Cardiac muscle cell (in vitro differentiated cells and primary cell): ENCODE measurements at places on chromosomes 3 and 15. TPM values are rescaled to one million over a fixed set of nuclear protein-coding genes. Genes with fewer than 3 reads are reported as not detected.
A peak's percentile ranks its signal among the peaks of the same experiment; 100 is the strongest.

- DNase-seq, result no peak
Observed at GRCh38 chr3:127590282-127590592, 296 bp downstream of the TPRA1 start.

DNA sequence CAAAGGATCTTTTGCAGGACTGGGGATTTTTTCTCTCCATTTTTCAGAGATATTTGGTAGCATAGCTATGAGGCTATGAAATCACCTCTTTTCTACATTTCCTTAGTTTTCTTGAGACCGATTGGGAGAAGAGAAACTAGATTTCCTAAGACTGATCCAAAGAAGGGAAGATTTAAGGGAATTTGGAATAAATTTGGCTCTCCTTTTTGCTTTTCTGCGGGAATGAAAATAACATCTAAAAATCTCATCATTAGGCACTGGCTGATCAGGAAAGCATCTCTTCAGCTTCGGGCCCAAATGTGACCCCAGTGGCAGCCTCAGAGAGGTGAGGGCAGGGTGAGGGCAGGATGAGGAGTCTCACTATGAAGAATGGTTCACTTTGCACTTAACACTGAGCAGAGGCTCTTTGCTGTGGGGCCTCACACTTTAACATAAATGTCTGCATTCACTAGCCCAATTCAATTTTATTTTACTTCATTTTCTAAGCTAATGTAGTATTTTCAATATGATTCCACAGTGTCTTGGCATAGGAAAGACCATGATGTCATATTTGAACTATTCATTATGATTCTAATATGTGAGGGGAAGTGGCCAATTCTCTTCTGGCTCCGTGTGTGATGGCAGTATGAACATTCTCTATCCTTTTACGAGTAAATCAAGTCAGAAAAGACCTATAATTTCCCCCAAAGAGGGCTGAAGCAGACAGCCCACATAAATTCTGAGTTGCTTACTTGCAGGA is 193.2 kb downstream of the MEX3B start:
- DNase-seq, result no peak

GRCh38 chr15:70236341-70237086 is 138.8 kb upstream of the TLE3 start:
- DNase-seq, result no peak

GRCh38 chr15:58873267-58873666 is 60.2 kb downstream of the SLTM start:
- peak; percentile 65 for DNase-seq

DNA sequence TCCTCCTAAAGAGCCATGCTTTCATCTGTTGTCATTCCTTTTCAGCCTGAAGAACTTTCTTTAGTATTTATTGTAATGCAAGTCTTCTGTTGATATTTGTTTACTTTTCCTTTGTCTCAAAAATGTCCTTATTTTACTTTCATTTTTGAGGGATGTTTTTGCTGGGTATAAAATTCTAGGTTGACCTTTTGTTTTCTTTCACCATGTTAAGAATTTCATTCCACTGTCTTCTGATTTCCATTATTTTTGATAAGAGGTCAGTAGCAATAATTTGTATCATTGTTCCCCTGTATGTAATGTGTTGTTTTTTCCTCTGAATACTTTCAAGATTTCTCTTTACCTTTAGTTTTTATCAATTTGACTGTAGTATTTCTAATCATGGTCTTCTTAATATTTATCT is 91.1 kb downstream of the RSRC1 start:
- no peak for DNase-seq

DNA sequence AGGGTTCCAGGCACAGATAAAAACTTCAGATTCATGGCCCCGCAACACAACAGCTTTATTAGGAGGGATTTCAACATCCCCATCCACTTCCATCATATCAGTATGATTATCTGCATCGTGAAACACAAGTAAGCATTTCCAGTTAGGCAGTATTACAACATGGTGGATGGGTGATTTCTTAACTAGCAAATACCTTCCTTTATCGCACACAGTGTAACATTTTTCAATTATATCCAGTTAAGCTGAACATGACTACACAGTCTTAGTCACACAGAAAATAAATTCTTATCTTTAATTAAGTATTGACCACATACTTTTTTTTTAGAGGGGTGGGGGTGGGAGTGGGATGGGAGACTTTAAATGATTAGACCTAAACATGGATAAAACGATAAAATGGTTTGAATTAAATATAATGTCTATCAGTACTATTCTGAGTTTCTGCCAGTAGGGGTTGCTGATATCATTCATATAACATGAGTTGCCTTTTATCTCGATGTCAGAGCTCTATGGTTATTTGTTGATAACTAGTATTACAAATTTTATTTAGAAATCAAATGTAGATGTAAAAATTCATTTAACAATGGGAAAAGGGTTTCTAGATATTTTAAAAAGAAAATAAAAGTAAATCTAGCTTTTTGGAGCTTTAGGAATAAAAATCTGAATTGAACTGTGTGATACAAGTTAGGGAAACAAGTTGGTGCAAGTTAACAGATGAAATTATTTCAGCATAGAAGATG is 146.6 kb downstream of the TBL1XR1 start:
- DNase-seq, result peak; percentile 37

The WDR6 gene
- 176 and 223 TPM in 2 replicates for total RNA-seq

The PPP2R3A gene
- total RNA-seq, result 31.3 and 43.9 TPM in 2 replicates

The MKRN2 gene
- total RNA-seq, result 49.9 and 51.5 TPM in 2 replicates

The RAP2B gene
- 6.9 and 8.2 TPM in 2 replicates for total RNA-seq
